Subcutaneous preadipocyte (primary cell): ENCODE measurements at places on chromosomes 12 and 14. TPM values are rescaled to one million over a fixed set of nuclear protein-coding genes. Genes with fewer than 3 reads are reported as not detected.

CISTR gene
- total RNA-seq = not detected in 2 replicates

SPIC gene
- not detected in 2 replicates for total RNA-seq

POTEG gene
- total RNA-seq = not detected in 2 replicates

NRIP2 gene
- under 0.01 TPM in 1 of 2 replicates, not detected in the other for total RNA-seq

LAG3 gene
- total RNA-seq = not detected in 2 replicates

MMP17 gene
- 10.6 and 11.0 TPM in 2 replicates for total RNA-seq

BCAT1 gene
- total RNA-seq = 143 and 213 TPM in 2 replicates

ACOT6 gene
- not detected in 2 replicates for total RNA-seq

JAG2 gene
- total RNA-seq = 0.37 and 0.59 TPM in 2 replicates

CLEC4D gene
- total RNA-seq = not detected in 2 replicates
